Immature natural killer cell (primary cell): ENCODE measurements at places on chromosomes 3 and 15. TPM values are rescaled to one million over a fixed set of nuclear protein-coding genes. Genes with fewer than 3 reads are reported as not detected.

- H3K4me1 ChIP-seq, result no peaks in the 10 kb centered on the region
- no peak overlapping the region for H3K4me3 ChIP-seq
- no peak overlapping the region for H3K27ac ChIP-seq
- peaks cover 9% of the 10 kb centered on the region for H3K27me3 ChIP-seq
- DNase-seq, result no peak
Observed at GRCh38 chr3:185103359-185104127, 49.3 kb downstream of the C3orf70 start.

DNA sequence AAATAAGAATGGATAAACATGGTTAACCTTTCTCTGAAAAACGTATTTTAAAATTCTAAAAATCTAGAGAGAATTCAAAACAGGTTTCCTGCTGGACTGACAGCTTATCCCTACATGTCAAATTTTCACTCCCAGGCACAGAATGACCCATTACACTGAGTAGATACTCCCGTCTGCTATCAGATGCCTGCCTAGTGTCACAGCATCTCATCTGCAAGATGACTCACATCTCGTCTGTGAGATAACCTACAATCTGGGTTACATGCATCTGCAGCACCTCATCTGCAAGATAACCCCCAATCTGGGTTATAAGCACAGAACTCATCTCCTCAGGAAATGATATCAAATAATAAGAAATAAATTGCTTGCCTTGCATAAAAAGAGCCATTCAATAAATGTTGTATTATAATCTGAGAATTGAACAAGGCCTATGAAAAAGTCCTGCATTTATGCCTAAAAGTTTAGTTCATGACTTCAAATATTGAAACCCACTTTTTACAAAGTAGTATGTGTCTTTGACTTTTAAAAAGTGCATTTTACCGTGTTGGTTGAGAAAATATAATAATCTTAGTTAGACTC lies 188.3 kb upstream of the THBS1 start:
- H3K27me3 ChIP-seq, result peaks cover 15% of the 10 kb centered on the region
- no peaks in the 10 kb centered on the region for H3K36me3 ChIP-seq
- H3K4me3 ChIP-seq, result no peak overlapping the region
- H3K4me1 ChIP-seq, result peaks cover under 1% of the 10 kb centered on the region
- DNase-seq, result no peak

GRCh38 chr15:40244961-40245523 lies 6.2 kb downstream of the PAK6 start:
- H3K4me3 ChIP-seq, result no peak overlapping the region
- H3K4me1 ChIP-seq, result no peaks in the 10 kb centered on the region
- H3K36me3 ChIP-seq, result no peaks in the 10 kb centered on the region
- DNase-seq, result no peak

DNA sequence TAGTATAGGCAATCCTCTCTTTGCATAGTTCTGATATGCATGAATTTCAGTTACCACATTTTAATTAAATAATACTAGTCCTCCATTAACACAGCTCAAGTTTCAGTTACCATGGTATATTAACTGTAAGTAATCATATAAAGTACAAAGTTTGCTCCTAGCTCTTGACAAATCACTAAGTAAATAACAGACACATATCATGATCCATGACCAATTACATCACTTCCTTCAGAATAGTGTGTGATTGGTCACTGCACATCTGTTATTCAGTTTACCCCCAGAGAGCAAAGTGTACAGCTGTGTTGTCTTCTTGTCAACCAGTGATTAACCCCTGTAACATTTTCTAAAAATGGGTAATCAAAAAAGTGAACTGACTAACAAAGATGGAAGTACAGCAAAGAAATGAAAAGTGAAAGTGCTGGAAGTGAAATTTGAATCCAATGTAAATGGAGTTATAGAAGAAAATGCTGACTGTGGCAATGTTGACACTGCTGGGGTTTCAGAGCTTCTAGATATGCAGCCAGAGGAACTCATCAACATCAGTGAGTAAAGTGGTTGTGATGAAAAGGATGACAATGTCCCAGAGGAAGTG lies 30.2 kb upstream of the LEKR1 start:
- peaks cover 22% of the 10 kb centered on the region for H3K4me1 ChIP-seq
- no peaks in the 10 kb centered on the region for H3K27me3 ChIP-seq
- no peak overlapping the region for H3K27ac ChIP-seq

GRCh38 chr3:106813742-106814141 lies 563.5 kb upstream of the CCDC54 start:
- no peak for DNase-seq
- H3K36me3 ChIP-seq, result no peaks in the 10 kb centered on the region
- no peak overlapping the region for H3K27ac ChIP-seq

GRCh38 chr15:94451466-94451865 lies 220.1 kb downstream of the MCTP2 start:
- H3K4me3 ChIP-seq, result no peak overlapping the region
- H3K4me1 ChIP-seq, result peaks cover 1% of the 10 kb centered on the region
- H3K36me3 ChIP-seq, result no peaks in the 10 kb centered on the region

DNA sequence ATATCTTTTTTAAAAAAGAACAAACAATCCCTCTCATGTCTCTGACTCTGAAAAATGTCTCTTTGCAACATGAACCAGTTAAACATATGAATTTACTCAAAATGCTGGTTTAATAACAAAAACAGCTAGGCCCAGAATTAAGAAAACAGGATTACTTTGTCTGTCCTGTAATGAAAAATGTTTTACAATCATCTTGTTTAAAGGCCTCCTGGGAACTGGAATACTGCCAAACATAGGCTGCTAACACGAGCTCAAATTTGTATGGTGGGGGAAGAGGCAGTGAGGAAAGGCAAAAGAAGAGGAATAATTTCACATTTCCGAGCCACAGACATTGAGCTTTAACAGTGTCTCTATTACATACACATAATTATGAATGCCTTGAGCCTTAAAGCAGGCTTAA lies 61.7 kb upstream of the PPIB start:
- H3K4me3 ChIP-seq, result no peak overlapping the region
- peaks cover 15% of the 10 kb centered on the region for H3K4me1 ChIP-seq
- H3K27ac ChIP-seq, result peak overlapping the region; percentile 11
- no peak for DNase-seq
- H3K36me3 ChIP-seq, result peaks cover 3% of the 10 kb centered on the region

- H3K27me3 ChIP-seq, result peaks cover 4% of the 10 kb centered on the region
- H3K27ac ChIP-seq, result no peak overlapping the region
- H3K36me3 ChIP-seq, result no peaks in the 10 kb centered on the region
- H3K4me1 ChIP-seq, result peaks cover 16% of the 10 kb centered on the region
Observed at GRCh38 chr3:42500091-42500490, 2.4 kb upstream of the VIPR1 start.

- no peak overlapping the region for H3K27ac ChIP-seq
- no peak for DNase-seq
- H3K4me1 ChIP-seq, result no peaks in the 10 kb centered on the region
Observed at GRCh38 chr3:22358334-22358733, 607.3 kb upstream of the ZNF385D start.

DNA sequence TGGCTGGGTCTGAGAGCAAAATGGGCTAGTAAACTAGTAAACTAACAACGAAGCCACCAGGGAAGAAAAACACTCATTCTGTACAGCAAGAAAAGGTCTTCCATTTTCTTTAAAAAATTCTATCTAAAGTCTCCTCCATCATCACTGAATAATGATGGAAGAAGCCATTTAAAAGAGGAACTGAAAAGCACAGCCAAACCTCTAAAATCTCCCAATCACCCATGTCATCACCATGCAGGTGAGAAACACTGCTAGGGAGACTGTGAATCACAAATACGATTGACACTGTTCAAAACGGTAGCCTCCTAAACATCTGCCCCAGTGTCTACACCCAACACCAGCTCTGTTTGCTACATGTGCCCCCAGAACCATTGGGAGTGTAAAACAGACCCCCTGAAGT lies 140.4 kb downstream of the RORA start:
- DNase-seq, result no peak
- H3K36me3 ChIP-seq, result no peaks in the 10 kb centered on the region
- no peak overlapping the region for H3K27ac ChIP-seq
- H3K4me3 ChIP-seq, result no peak overlapping the region
- H3K27me3 ChIP-seq, result no peaks in the 10 kb centered on the region

DNA sequence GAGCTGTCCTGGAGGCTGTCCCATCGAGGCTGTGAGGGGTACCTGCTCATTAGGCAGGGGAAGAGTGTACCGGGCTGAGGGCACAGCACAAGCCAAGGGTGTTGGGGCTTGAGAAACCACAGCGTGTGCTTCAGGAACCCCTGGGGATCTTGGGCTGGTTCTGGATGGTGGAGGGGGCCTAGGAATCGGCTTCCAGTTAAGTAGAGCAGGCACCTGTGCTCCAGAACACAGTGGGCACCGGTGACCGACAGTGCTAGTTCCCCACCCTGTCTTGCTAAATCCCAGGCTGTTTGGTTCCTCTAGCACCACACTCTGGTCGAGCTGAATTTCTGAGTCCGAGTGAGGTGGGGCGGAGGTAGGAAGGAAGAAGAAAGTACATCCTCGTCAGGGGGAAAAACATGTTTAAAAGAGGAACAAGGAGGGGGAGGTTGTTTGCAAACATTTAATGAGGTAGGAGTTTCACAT lies 29.1 kb downstream of the SLC6A6 start:
- peak overlapping the region; percentile 70 for H3K4me3 ChIP-seq
- peaks cover 91% of the 10 kb centered on the region for H3K4me1 ChIP-seq
- H3K27me3 ChIP-seq, result peaks cover 14% of the 10 kb centered on the region
- peak overlapping the region; percentile 100 for H3K27ac ChIP-seq
- DNase-seq, result no peak
- H3K36me3 ChIP-seq, result no peaks in the 10 kb centered on the region

Gene CCDC32
- 65.7 TPM for polyA plus RNA-seq

Gene FOXL2
- not detected for polyA plus RNA-seq
